ENCODE measurements at places on chromosomes 3 and 15.

DNA sequence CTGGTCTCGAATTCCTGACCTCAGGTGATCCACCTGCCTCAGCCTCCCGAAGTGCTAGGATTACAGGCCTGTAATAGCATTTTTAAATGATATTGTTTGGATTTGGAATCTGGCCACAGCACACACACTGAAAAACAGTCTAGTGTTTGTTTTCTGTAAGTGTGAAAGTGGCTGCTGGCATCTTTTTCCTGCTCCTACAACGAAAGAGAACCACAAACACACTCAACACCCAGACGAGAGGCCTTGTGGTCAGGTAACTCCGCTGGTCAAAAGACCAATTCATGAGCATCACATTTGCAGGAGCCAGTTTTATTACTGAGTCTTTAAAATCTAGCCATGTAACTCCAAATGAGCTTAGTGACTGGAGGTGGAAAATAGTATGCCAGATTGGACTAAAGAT, 50.2 kb downstream of the IMPG2 start:
- DNase-seq: no peak

- DNase-seq: no peak
Observed at GRCh38 chr3:141078200-141078599, 27.1 kb downstream of the SPSB4 start.

DNA sequence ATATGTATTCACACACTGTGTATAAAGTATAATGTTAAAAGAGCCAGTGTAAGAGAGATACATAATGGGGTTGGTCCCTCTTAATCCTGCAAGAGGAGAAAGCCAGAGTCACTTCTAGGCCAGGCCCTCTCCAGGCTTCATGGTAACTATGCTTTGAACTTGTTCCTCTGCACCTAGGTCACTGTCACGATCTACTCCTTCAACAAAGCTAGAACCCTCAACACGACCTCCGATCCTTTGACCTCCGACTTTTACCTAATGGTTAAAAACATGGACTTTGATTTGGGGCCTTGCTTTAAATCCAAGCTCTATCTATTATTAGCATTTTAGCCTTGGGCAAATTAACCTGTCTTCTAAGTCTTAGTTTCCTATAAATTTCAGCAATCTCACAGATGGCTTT, 153.9 kb upstream of the NR2E3 start:
- no peak for DNase-seq

- DNase-seq: no peak
Observed at GRCh38 chr3:172003146-172003545, 36.2 kb upstream of the FNDC3B start.

DNA sequence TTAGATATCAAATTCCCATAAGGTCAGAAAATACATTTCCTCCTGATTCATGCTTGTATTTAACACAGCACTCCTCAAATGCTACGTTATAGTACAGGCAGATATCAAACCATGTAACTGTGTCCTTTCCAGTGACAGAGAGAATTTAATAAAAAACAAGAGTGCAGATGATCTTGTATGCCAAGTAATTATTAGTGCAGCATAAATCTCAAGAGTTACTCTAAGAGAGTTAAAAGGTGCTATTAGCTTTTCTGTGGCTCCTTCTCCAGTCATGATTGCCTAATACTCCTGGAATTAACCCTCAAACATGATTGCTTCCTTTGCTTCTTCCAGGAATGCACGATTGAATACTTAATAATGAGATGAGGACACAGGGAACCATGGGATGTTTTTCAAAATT, 413.0 kb upstream of the DPH6 start:
- DNase-seq: no peak

DNA sequence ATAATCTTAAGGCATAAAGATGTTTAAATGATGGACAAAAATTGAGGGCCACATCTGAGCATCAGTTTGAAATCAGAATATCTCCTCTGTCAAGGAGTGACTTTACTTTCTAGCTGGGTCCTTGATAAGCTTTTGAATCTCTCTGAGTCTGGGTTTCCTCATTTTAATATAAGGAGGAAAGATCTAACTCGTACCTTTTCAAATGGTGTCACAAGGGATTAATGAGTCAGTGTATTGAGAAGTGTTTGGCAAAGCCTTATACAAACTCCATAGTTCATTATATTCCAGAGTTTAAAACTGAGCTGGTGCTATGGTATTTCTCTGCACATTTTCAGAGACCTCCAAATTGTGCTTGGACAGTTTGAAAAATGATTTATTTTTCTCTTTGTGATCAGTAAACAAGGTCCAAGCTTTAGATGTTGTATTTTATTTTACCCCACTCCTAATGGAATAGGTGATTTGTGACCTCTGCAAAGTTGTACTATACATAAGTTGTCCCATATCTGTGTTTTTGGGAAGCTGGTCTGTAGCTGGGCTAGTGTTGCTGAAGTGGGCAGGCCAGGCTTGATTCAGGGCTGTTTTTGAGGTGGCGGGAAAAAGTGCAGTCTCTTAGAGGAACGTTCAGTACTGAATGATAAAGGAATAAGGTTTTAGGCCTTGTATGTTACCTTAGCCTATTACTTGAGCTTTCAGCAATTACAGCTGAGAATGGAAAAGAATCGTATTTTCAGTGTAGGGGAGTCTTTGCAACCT, 5.6 kb downstream of the FNDC3B start:
- DNase-seq: no peak

- DNase-seq: no peak
Observed at GRCh38 chr15:80861731-80862170, 82.6 kb downstream of the CEMIP start.

GRCh38 chr3:143064777-143065176, 54.8 kb upstream of the CHST2 start:
- no peak for DNase-seq

DNA sequence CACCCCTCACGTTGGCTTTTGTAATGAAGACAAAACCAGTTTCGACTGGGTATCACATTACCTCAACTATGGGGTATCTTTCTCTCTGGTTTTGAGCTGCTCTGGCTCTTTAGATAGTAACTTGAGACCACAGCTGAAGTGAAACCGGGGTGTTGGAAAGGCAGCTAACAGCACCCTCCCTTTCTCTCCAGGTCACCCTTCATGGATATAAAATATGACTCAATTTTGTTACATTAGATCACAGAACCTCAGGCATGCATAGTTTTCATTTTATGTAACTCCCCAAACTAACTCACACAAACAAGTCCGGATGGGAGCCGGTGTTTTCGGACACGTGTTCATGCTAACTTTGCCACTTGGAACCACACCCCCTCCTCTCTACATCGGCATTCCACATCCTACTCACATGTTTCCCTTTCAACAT, 90.7 kb downstream of the NR2F2 start:
- no peak for DNase-seq

DNA sequence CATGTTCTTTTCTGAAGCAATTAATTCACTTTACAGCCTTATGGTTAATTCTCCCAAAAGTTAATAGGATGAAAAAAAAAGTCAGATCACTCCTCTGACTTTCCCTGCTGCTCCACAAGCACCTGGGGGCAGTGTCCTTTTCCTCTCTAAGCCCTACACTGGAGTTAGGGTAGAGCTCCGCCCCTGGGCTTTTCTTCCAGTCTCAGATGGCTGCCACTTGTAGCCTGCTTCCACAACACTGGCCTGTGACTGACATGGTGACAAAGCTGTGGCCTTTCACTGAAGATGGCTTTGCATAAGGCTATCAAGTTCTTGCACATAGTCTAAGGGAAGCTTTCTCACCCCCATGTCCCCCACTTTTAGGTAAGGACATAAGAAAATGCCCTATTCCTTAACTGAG, 1.3 kb upstream of the MON1A start:
- DNase-seq: no peak

GRCh38 chr15:22979238-22980188, 655 bp downstream of the CYFIP1 start:
- peak; percentile 22 for DNase-seq

DNA sequence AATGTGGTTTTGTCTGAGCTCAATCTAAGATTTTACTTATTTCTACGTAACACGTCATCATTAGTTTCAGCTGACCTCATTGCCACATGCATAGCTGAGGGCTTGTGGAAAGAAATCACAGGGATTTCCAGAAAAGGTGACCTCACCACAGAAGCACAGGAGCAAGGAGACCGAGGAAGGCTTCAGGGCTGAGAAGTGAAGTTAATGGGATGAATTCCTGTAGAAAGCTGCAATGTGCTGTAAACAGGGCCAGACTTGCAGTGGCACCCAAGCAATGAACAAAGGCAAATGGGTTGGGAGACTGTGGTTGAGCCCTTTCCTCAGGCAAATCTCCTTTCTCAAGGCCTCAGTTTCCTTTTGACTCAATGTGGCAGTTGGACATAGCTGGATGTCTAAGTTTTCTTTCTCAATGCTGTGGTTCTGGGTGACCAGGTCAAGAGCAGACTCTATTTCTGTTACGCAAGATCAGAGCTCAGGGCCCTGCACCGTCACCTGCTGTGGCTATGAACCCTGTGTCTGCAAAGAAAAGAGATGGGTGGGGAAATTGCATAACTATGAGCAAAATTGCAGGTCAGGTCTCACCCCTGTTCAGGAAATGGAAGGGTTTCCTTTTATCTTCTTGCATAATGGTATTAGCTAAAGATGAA, 252.2 kb upstream of the TBL1XR1 start:
- DNase-seq: no peak

DNA sequence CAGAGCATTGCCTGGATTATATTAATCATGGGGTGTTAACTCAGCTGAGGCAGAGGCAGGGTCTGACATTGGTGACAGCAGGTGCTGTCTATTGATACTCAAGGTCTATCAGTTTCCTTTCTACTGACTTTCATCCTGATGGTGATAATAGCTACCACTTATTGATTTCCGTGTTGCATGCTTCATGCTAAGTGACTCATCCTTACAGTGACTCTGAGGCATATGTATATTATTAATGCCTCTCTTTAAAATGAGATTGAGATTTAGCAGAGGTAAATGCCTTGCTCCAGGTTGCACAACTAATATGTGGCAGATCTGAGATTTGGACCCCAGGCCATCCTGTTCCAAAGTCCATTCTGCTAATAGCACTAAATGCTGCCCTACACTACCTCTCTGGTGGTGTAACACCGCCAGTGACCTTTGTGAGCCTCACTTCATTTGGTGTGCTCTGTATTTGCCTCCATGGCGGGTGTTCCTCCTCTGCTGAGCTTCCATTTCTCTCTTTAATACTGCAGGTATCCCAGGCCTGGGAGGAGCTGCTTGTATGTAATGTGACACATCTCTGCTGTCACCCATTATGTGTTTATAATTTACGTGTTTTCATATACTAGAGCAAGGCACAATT, 50.4 kb downstream of the GPR171 start:
- no peak for DNase-seq

- no peak for DNase-seq
Observed at GRCh38 chr3:173030273-173030672, 110.8 kb downstream of the SPATA16 start.
